COR-L47 (cell line): ENCODE measurements at places on chromosomes 11 and 22.

DNA sequence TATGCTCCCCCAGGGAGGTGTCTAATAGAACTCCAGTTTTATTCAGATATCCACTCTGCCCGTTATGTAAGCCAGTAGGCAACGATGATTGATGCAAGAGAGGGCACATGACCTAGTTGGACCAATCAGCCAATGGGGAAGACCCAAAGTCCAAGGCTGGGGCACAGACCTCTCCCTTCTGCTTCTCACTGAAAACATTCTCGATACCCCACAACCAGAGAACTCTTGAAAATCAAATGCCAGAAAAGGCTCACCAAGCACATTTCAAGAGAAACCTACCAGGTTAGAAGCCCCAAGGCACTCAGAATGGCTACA, 7.4 kb downstream of the HIRA start:
- DNase-seq, result no peak

DNA sequence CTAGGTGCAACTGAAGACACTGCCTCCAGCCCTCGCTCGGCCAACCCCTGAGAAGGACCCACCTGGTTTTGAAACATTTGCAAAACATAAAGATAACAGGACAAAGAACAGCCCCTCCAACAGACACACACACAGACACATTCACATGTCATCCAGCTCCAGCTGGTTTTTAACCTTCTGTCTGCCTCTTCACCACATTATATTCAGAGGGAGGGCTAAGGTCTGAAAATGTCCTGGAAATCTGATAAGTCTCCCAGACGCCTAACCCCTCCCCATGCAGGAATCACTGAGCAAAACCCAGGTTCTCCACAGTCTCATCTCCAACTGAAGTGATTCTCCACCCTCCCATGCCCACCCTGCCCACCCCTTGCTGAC, 29.4 kb downstream of the PACSIN2 start:
- no peak for DNase-seq

GRCh38 chr11:72439455-72439854, 5.1 kb upstream of the CLPB start:
- DNase-seq, result no peak

DNA sequence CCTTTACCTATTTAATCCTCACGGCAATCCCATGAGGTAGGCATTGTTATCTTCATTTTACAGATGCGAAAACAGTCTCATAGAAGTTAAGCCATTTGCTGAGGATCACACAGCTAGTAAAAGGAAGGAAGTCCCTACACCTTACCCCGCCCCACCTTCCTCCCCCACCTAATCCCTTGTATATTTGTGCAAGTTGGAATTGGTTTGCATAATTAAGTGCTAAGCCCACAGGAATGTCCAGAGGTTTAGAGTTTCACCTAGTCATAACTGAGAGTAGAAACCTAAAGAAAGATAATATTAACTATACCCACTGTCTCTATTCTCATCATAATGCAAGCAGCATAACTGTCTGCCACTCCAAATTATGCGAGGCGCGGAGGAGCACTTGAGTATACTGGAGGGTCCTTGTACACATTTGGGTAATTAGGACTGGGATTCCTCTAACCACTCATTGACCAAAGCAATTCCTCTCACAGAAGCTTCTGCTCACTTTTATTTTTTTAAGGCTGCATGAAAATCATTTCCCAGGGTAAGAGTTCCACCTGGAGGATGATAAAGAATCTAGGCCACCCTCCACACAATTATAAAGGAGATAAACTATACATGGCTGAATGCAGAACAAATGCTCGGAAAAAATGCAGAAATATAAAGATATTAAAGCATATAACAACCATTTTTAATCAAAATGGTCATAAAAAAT, 199.9 kb downstream of the FAM181B start:
- no peak for DNase-seq

- DNase-seq, result peak; percentile 58
These were observed 2.3 kb downstream of the SHANK3 start for GRCh38 chr22:50674606-50675552.

DNA sequence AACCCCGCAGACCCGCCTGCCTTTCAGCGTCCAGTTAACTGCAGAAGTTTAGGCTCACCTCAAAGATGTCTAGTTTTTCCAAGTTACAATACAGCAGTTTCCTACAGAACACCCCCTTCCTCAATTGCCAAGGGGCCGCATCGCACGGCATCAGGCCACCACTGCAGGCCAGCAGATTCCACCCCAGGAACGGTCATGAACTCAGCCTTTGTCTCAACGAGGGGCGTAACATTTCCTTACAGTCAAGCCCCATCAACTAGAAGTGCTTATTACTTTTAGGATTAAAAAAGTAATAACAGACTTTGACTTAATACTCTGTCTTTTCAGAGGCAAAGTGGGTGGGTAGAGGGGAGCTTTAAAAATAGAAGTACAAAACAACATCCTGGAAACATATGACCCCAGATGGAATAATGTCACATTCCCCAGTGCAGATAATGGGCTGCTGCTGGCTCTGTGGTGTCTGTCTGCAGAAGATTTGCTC, 36.3 kb downstream of the PPP2R1B start:
- DNase-seq, result no peak

DNA sequence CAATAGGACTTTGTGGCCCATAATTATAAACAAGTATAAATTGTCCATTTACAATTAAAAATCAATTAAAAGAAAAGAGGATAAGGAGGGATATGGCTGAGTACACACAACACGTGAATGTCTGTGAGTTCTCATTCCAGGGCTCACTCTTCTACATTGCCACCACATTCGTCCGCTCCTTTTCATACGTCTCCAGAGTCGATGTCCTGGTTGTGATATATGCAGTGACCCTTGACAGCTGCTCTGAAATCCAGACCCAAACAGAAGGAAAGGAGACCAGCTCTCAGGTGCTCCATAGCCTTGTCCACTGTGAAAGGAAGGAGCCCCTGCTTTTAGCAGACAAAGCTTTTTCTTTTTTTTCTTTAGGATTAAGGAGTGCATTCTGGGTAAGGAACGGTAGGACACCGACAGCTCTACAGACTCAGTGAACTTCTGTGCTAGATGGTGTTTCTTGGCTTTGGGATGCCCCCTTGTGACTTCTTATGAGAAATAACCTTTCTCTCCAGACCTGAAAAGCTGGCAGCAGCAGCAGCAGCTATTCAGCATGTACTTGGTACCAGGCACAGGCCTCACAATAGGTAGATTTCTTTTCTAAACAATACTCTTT, 19.7 kb upstream of the DNAJB13 start:
- peak; percentile 53 for DNase-seq

GRCh38 chr22:32964411-32965057, 93.6 kb downstream of the SYN3 start:
- DNase-seq, result no peak

GRCh38 chr11:44659641-44660040, 67.1 kb upstream of the TSPAN18 start:
- DNase-seq, result no peak

DNA sequence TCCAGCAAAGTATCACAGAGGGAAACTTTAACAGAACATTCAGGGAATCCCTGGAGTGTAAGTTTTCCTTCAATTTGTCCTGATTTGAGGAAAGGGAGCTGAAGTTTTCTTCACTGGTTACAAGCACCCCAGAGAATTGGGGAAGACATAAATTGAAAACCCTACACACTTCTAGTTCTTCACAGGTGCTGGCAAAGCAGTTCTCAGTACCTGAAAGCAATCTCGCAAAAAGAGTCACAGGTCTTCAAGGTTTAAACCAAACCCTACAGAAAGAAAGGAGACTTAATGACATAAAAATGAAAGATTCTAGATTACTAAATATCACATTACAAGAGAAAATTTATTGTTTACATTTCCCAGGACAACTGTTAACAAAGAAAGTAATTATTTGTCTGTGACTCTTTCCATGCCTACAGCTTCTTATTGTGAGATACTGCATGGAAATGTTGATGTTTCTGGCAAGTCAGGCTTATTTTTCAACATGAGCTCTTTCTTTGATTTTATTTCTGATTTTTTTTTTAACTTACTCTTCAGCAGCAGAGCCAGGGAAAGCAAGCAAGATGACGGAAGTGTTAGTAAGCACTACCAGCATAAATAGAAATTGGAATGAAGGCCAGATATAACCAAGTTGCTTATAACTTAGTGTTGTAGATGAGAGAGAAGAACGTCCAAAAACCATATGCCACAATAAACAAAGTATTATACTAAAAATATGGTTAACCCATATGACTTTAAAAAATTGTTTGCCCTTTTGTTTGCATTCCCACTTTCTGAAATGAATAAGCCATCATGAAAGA, 44.1 kb downstream of the FANCF start:
- no peak for DNase-seq

DNA sequence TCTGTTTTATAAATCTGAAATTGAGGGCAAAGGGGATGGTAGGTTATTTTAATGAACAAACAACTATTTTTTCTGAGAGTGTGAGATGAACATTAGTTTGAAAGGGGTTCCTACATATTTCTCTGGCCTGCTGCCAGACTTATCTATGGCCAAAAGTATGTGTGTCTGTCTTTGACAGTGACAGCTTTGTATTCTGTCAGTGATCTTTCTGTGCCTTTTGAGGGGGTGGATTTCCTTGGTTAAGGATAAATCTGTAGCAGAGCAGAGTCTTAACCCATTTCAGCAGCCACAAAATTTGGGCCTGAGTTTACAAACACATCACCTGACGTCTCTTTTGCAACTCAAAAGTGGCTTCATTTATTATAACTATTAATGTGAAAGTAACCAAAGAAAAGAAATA, 30.9 kb downstream of the ZFTA start:
- no peak for DNase-seq

GRCh38 chr11:42778193-42778592, 533.6 kb upstream of the API5 start:
- DNase-seq, result no peak

- no peak for DNase-seq
These were observed 11.9 kb downstream of the FAM83F start for GRCh38 chr22:40006641-40007040.
